Activated T-cell treated with anti-CD3 and anti-CD28 coated beads for 24 hours (primary cell): ENCODE measurements at places on chromosomes 3 and 15.

DNA sequence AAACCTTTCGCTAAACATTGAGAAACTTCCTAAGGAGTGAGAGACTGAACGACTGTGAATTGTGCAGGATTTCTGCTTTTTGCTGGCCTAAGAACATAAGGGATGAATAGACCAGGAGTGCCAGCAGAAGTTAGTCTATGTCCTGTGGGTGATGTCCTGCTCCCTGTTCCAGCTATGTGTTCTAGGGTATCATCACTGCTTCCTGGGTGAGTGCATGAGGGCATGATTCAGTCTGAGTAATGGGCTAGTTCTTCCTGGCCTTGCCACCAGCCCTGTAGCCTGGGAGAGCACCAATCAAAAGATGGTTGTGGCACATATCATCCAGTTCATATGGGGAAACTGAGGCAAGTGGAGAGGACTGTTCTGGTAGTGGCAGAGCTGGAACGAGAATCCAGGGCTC lies 153.9 kb upstream of the TPM1 start:
- DNase-seq = no peak

DNA sequence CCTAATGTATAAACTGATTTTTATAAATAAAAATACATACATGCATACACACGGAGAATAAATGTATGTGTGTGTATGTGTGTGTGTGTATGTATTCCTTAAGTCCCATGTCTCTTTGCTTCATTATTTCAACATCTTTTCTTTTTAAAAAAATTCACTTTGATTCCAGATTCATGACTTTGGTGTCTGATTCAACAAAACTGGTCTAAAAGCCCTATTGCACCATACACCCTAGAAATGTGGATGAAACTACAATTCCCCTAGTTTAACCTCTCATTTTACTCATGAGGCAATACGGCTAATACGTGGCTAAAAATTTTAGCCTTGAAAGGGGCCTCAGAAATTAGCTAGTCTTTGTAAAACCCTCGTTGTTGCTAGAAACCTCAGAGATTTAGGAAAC lies 228.1 kb downstream of the ADAMTS9 start:
- no peak for DNase-seq

DNA sequence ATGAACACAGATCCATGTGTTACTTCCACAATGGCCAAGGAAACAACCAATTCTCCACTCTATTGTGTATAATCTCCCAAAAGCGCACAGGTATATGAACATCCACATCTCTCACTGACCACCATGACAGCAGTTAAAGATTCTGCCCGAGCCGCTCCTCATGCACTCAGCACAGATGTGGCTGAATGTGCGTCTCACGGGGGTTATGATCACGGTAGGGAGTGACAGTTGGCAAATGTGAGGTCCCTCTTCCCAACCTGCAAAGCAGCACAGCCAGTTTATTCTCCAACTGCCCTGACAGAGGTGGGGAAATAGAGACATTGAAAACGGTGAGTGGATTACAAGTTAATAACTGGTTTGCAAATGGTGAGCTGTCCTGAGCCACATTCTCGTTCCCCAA lies 17.6 kb downstream of the FOXP1 start:
- no peak for DNase-seq

DNA sequence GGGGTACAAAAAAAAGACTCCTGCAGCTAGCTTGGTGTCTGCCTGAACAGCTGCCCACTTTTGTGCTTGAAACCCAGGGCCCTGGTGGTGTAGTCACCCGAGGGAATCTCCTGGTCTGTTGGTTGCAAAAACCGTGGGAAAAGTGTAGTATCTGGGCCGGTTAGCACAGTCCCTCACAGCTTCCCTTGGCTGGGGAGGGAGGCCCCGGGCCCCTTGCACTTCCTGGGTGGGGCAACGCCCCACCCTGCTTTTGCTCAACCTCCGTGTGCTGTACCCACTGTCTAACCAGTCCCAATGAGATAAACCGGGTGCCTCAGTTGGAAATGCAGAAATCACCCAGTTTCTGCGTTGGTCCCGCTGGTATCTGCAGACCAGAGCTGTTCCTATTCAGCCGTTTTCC lies 211.7 kb upstream of the ZPLD1 start:
- DNase-seq = no peak

DNA sequence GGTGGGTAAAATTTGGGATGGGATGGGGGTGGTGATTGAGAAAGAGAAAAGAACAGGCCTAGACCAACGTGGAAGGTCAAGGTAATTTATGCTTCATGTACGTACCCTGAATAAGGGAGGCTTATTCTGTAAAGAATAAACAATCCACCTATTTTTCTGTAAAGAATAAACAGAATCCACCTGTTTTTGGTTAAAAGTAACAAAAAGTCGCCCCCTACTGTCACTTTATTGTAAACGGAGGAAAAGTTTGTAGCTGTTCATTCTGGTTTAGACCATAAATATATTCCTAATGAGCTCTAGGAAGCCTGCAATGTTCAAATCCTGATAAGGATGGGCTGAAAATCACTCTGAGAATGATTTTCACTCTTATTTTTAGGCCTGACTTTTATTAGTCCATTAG lies 23.5 kb upstream of the SQOR start:
- no peak for DNase-seq

DNA sequence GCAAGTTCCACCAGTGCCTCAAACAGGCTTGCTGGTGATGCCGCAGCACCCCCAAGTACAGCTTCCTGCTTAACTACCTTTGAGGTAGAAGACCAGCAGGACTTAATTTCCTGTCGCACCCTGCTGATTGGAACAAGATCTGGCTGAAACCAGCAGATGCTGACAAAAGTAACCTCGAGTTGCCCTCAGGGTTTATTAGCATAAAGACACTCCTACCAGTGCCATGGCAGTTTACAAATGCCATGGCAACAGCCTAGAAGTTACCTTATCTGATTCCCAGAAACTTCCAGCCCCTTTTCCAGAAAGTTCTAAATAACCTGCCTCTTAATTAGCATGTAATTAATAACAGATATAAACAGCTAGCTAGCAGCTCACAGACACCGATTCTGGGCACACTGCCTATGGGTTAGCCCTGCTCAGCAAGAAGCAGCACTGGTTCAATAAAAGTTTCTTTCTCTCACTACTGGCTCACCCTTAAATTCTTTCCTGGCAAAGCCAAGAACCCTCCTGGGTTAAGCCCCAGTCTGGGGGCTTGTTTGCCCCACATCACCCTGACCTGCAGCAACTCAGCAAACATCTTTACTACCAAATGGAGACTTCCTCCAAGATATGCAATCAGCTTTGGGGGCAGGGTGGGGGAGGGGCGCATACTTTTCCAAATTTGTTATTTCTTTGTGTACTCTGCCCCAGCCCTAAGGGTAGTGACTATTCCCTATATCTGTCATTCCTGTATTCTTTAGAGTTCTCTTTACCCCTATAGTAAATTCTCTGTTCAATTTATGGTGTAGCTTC lies 54.2 kb downstream of the MAP4 start:
- no peak for DNase-seq

DNA sequence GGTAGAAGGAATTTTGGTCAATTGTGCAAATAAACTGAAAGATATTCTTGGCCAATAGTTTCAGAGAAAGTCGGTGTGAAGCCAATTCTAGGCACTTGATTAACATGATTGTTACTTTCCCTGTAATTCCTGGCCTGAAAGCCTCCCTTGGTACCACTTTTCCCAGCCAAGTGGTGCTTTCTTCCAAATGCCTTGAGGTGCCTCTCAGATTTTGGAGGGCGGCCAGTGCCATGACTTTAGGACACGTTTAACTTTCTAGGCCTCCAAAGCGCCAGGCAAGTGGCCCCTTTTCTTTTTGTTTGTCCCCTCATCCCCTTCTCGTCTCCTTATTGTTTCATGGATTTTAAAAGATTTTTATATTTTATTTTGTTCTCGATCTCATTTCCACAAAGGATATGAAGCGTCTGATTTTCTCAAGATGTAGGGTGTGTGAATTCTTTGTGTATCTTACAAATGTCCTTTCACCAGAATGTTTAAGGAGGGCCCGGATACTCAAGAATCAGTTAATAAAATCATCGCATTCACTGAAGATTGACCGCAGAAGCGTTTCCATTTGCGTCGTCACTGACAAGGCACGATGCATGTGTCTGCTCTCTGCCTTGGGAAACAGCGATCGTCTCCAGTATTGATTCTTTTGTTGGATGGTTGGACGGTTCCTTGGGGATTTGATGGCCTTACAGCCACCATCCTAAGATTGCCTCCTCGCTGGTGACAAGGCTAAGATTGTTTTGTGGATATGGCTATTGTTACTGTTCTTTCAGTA lies 87.8 kb downstream of the ASB7 start:
- no peak for DNase-seq

DNA sequence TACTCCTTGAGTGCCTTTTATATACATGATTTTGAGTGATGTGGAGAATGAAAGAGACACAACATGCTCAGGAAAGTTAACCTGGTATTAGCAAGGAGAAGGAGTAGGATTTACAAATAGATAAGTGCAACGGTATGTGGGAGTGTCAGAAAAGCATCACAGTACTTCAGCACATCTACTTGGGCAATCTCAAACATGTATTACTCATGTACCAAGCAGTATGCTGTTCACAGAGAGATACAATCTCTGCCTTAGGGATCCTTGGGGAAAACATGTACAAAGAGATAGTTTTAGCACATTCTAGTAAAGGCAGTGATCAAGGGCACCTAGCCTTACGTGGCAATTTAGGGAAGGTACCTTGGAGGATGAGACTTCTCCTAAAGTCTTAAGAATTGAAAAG lies 146.5 kb downstream of the FILIP1L start:
- DNase-seq = no peak

GRCh38 chr3:36911990-36912804 lies 32.7 kb downstream of the TRANK1 start:
- DNase-seq = no peak

DNA sequence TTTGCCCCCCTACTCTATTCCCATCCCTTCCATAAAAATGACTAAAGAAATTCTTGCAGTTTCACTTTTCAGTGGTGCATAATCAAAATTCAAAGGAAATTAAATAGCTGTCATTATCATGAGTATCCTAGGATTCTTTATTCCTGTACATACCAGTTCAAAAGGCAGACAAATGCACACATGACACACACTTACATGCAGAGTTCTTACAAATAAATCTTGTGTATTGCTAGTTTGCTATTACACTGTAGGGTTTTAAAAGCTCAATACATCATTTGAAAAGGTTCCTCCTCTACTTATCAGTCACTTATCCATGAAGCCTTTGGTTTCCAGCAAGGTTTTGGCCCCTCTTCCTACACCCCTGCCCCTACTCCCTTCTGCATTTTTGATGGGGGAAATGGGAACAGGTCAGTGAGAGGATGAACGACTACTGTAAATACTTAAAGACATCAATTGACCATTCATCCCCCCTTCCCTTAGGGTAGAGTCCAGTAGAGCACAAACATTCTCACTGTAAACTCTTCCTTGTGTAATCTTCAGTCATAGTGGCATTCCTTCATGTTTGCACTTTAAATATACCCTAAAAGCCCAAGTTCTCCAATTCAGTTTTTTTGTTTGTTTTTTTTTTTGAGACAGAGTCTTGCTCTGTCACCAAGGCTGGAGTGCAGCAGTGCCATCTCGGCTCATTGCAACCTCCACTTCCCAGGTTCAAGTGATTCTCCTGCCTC lies 92.6 kb downstream of the SUCLG2 start:
- DNase-seq = no peak

- no peak for DNase-seq
Measured at GRCh38 chr3:150411976-150412375, 3.9 kb downstream of the TSC22D2 start.

- DNase-seq = no peak
Measured at GRCh38 chr3:181369637-181370036, 342.1 kb upstream of the SOX2 start.

DNA sequence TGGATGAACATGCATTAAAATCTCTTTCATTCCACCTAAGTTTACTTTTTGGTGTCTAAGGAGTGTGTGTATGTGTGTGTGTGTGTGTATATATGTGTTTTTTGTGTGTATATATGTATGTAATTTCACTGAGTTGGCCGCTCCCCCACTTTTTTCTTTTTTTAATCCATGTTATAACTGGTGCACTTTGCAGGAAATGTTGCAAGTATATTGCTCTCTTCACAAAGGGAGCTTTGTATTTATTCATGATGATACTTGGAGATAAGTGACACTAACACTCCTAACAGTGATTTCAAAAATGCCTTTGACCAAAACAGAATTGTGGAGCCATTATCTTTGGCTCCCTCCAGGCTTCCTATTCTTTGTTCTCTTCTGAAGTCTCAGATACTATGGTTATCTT lies 95.8 kb downstream of the FNDC3B start:
- no peak for DNase-seq

DNA sequence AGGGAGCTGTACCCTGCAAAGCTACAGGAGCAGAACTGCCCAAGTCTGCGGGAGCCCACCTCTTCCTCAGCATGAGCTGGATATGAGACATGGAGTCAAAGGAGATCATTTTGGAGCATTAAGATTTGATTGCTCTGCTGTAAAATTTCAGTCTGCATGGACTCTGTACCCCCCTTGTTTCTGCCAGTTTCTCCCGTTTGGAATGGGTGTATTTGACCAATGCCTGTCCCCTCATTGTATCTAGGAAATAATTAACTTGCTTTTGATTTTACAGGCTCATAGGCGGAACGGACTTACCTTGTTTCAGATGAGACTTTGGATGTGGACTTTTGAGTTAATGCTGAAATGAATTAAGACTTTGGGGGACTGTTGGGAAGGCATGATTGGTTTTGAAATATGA lies 18.3 kb downstream of the RNF13 start:
- no peak for DNase-seq

DNA sequence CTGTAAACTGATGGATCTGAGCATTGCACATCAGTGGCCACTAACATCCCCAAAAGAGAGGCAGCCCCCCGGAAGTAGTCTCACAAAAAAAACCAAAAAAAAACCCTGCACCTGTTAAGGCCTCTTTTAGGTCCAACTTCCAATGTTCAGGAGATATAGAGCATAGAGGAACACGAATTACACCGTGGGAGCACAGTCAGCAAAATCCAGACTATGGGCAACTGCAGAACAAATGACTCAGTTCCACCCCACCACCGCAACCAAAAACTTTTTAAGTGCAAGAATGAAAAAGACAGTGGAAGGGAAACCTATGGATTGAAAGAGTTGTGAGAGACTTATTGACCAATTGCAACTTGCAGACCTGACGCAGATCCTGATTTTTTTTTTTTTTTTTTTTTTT lies 42.2 kb upstream of the NR2E3 start:
- DNase-seq = no peak

- DNase-seq = no peak
Measured at GRCh38 chr3:115859002-115859807, 235.9 kb downstream of the GAP43 start.

DNA sequence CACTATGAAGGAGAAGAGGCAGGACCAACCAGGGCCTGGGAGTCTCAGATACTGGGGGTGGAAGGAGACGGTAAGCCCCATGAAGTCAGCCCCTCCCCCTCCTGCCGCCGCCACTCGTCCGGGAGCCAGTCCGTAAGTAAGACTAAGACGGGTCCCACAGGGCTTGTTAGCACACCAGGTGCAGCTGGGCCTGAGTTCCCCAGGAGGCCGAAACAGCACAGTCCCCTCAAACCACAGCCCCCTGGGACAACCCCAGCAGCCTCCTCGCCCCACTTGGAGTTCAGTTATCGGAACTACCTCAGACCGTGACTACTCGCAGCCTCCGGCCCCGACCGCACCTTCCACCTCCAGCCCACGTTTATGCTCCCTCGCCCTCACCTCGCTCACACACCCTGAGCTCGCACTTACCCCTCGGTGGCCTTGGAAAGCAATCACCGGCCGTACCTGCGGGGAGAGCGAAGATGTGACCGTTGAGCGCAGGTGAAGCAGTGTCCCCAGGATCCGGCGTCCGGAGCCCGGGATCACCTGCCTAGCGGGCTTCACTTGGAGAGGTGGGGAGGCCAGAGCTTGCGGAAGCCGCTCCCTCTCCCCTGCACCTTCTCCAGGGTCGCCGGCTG lies 557 bp downstream of the ELL3 start:
- DNase-seq = no peak

- DNase-seq = no peak
Measured at GRCh38 chr15:92471288-92471687, 77.6 kb downstream of the ST8SIA2 start.

- no peak for DNase-seq
Measured at GRCh38 chr3:40340541-40341170, 31.1 kb downstream of the EIF1B start.
